Right ventricle myocardium superior (tissue), 1 donor: ENCODE measurements at places on chromosomes 2 and 18. TPM values are rescaled to one million over a fixed set of nuclear protein-coding genes. Genes with fewer than 3 reads are reported as not detected.
A peak's percentile ranks its signal among the peaks of the same experiment; 100 is the strongest.

The AKAIN1 gene
- not detected for total RNA-seq

The CAVIN2 gene
- 104 TPM for total RNA-seq

The NTSR2 gene
- 0.19 TPM for total RNA-seq

GRCh38 chr2:235390816-235391194, 103.0 kb upstream of the AGAP1 start:
- no peak for DNase-seq

The GCKR gene
- not detected for total RNA-seq

DNA sequence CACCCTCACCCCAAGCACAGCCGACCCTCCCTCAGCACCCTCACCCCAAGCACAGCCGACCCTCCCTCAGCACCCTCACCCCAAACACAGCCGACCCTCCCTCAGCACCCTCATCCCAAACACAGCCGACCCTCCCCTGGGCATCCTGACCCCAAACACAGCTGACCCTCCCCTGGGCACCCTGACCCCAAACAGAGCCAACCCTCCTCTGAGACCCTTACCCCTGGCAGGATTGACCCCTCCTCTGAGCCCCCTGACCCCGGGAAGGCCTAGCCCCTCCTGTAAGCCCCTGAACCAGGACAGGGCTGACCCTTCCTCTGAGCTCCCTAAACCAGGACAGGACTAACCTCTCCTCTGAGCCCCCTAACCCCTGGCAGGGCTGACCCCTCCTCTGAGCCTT, 84.4 kb upstream of the RAB6C start:
- DNase-seq = no peak

The FBXO48 gene
- 1.1 TPM for total RNA-seq

GRCh38 chr2:228866781-228867180, 404.3 kb downstream of the PID1 start:
- DNase-seq = no peak

- DNase-seq = no peak
Observed at GRCh38 chr2:100257939-100258338, 64.4 kb downstream of the LONRF2 start.

GRCh38 chr2:204722691-204723090, 177.4 kb downstream of the PARD3B start:
- DNase-seq = no peak

GRCh38 chr2:45731141-45731540, 79.7 kb downstream of the PRKCE start:
- DNase-seq = no peak

DNA sequence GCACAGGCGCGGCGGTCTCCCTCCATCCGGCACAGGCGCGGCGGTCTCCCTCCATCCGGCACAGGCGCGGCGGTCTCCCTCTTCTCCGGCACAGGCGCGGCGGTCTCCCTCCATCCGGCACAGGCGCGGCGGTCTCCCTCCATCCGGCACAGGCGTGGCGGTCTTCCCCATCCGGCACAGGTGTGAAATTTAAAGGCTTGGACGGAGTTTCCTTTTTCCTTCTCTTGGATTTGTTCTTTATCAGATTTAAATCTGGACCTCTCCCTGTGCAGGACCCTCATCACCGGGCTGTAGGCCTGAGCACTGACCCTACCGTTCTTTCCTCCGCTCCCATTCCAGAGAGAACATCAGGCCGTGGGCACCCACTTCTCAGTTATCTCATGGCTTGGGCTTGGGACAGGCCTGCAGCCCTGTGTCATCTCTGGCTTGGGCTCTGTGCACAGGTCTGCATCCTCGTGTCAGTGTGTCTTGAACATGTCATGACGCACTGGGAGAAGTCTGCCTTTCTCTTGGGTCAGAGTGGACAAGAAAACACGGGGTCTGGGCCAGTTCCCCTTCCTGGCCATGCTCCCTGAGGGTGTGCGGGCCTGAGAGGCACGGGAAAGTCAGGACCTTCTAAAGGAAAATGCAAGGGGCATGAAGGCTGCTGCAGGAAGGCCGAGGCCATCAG, 53.9 kb upstream of the PXDN start:
- no peak for DNase-seq

- DNase-seq = no peak
Observed at GRCh38 chr2:157470321-157470720, 26.4 kb upstream of the CYTIP start.

The SERPINB4 gene
- not detected for total RNA-seq

The CPO gene
- total RNA-seq = not detected

- DNase-seq = no peak
Observed at GRCh38 chr2:51953931-51954330, 922.0 kb upstream of the NRXN1 start.

GRCh38 chr2:238653431-238654109, 194.3 kb upstream of the TWIST2 start:
- no peak for DNase-seq

- peak; percentile 32 for DNase-seq
Observed at GRCh38 chr2:10347562-10347948, 44.9 kb downstream of the HPCAL1 start.
